ENCODE measurements at places on chromosomes 6 and 20.

GRCh38 chr20:37299718-37300528 is 10.5 kb downstream of the MANBAL start:
- no peak for DNase-seq

DNA sequence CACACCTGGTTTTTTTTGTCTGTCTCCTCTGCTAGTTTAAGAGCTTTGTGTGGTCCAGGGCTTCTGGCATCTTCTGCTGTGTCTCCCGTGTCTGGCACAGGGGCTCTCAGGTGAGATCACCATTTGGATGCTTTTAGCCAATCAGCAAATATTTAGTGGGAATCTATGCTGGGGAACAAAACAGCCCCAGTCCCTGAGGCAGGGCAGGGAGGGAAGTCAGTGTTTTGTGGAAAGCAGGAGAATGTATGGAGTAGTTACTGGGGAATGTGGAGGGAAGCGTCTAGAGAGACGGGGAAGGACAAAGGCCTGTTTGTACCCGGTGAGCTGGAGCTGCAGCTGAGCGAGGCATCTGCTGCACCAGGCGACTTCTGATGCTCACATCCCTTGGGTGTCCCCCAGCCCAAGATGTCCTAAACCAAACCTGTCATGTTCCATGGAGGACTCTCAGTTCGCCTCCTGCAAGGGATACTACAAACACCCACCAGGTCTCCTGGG is 49.3 kb upstream of the NNAT start:
- DNase-seq, result no peak

- DNase-seq, result no peak
These were observed 319.8 kb downstream of the HIVEP2 start for GRCh38 chr6:142624978-142625715.

DNA sequence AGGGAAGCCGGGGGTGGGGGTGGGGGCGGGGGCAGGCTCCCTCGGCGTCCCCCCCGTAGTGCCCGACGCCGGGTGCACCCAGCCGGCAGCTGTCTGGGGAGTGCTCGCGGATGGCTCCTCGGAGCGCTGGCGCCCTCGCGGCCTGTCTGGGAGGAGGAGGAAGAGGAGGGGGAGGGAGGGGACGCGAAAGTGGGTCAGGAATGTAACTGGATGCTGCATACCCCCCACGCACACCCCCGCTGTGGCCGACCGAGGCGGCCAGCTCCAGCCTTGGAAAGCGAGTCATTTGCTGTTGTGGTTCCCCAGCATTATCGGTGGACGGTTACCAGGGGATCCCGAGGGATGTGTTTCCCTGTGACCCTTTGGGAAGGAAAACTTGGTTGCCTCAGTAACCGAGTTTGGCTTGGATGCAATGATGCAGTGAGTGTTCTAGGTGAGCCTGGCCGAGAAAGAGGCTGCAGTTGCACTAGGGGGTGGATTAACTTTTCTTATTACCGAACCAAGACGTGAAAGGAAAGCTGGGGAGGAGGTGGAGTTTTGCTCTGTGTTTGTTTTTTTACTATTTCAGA is 55.2 kb upstream of the RREB1 start:
- DNase-seq, result peak; percentile 58

DNA sequence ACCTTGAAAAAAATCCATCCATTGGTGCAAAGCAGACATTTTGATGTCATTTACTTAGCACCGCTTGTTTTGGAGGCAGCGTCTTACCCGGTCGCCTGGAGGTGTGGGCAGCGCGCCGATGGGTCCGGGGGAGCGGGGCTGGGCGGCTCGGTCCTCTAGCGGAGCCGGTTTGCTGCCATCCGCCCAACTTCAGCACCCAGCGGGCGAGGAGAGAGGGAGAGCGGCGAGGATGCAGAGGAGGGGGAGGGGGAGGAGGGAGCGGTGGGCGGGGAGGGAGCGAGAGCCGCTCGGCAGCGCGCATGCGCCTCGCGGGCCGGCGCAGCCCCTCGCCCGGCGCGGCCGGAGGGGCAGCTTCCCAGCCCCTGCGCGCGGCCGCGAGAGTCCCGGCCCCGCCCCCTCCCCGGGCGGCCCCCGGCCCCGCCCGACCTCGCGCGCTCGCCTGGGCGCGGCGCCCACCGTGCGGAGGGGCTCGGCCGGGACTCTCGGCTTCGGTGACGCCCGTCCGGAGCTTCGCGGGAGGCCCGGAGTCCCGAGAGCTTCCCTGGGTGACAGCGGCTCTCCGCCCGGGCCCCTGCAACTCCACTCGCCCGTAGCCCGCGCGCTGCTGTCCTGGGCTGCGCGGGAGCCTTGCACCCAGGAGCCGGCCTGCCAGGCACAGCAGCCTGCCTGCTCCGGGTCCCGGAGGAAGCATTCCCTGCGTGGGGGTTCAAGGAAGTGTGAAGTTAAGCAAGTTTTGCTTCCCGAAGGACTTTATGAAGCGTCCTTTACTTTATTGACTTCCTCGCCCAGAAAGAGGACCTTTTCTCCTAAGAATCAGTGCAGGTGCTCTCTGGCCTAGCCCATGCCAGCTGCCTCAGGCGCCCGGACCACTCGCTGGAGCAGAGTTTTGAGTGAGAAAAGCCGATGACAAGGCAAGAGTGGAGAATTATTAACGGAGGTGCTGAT is at the start of gene RGS17:
TSS of gene RGS17 (minus strand) at position 246 of the 945 bp plus-strand sequence. CDS start 87,264 bp downstream, outside the sequence.
- peak; percentile 44 for DNase-seq

Measured in common myeloid progenitor, CD34-positive (primary cell).